C1 segment of cervical spinal cord (tissue), 14 donors: ENCODE measurements at places on chromosomes 4 and X.

- DNase-seq, result no peak
Observed at GRCh38 chr4:8070736-8071718, 87.6 kb downstream of the ABLIM2 start.

- no peak for DNase-seq
Observed at GRCh38 chr4:166172619-166173018, 299.6 kb downstream of the TLL1 start.

GRCh38 chrX:129523079-129523911 lies at the start of gene SMARCA1:
Gene SMARCA1, minus strand, starts transcription at chrX:129523490. Its CDS starts 120 bp downstream, at chrX:129523370.
- DNase-seq, result peak; percentile 27

GRCh38 chrX:14712096-14712495 lies 160.8 kb downstream of the FANCB start:
- DNase-seq, result no peak
